ENCODE measurements at places on chromosomes 3 and 15.

GRCh38 chr3:110494093-110494490 is 577.5 kb upstream of the NECTIN3 start:
- DNase-seq = no peak

- no peak for DNase-seq
Observed at GRCh38 chr3:156433138-156433537, 121.8 kb downstream of the SSR3 start.

DNA sequence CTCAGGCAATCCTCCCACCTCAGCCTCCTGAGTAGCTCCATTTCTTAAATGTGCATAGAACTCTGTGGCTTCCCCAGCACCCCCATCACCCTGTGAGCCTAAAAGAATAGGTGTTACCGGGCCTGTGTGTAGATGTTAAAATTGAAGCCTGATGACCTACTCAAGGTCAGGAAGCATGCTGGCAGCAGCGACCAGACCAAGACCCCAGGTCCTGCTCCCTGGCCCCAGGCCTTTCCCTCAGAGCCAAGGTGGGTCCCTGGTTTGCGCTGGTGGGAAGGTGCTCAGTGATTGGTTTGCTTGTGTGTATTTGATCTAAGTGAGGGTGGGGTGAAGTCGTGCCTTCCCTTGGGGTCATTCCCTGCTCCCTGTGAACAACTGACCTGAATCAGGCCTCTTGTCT is 18.4 kb upstream of the CRABP1 start:
- DNase-seq = no peak

DNA sequence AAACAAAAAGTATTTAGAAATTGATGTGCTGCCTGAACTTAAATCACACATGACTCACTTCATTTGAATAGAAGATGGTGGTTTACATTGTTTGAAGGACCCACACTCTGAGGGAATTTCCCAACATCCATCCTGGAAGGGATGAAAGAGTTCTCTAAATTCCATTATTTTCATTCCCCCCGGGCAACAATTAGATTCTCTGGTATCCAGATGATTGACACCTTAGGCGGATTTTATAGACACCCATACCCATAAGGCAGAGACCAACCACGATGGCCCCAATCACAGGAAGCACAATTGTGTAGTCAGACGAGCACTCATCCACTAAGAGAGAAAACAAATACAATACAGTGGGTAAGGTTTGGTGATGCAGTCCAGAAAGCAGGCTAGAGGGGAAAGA is 24.6 kb upstream of the MCCC1 start:
- no peak for DNase-seq

DNA sequence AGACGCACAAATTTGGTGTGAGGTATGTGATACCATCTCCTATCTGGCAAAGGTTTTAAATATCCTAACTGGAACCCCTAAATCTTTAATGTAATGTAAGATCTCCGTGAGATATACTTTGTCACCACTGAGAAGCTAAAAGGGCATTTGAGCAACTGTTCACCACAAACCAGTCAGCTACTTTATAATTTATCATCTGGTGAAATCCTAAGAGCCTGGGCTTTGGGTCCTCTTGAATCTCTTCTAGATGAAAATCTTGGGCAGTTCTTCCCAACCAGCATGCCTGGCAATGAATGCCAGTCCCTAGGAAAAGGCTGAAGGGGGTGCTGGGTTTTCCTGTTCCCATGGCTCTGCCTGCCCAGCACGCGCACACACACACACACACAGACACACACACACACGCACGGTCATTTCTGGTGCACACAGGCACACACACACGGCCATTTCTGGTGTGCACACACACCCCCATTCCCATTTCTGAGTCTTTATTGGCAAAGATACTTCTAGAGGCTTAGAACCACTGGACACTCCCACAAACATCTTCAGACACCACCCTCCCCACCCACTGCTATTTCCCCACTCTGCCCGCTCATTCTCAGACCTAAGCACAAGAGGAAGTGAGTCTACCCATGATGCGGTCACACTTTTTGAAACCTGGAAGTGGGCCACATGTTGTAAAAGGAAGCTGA is 72.6 kb downstream of the MYO1E start:
- peak; percentile 27 for DNase-seq

DNA sequence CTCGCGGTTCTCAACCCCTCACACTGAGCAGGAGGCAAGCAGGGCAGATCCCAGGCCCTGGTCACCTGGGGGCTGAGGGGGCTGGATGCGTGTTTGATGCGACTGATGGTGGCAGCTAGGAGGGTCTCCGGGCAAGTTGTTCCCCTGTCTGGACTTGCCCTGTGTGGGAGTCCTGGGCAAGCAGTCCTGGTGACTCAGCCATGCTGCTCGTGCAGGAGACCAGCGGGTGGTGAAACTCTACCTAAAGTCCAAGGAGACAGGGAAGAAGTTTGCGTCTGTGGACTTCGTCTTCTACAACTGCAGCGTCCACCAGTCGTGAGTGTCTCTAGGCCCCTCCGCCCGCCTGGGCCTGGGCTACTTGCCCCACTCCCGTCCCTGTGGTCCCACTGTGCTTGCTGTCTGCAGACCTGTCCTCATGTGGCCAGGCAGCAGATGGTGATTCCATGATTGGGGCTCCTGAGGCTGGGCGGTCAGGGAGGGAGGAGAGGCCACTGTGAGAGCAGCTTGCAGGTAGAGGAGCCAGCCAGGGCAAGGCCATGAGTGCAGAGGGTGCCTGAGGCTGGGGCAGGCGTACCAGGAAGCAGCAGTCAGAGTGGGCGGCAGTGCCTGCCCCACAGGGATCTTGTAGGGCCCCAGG is 23.1 kb downstream of the PLXNA1 start:
- no peak for DNase-seq

DNA sequence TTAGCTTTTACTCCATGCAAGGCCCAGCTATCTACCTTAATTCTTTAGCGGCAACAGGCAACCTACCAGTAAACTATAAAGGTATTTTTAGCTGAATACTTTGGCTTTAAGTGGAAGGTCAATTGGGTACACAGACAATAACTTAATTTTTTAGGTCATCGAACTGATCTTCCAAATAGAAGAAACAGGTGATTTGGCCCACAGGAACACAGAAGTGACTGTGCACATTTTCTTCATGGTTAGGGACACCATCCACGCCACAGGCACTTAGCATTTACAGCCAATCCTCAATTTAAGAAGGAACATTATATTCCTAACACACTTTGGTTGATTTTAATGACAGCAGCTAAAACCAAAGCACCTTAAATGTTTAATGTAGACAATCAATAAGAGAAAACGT is 1.9 kb downstream of the ARPP19 start:
- DNase-seq = no peak

- DNase-seq = no peak
Observed at GRCh38 chr15:60616628-60617027, 137.7 kb upstream of the ICE2 start.

- no peak for DNase-seq
Observed at GRCh38 chr15:58224068-58224467, 85.9 kb downstream of the AQP9 start.

- DNase-seq = no peak
Observed at GRCh38 chr3:110620118-110620517, 451.5 kb upstream of the NECTIN3 start.

All from stimulated activated CD4-positive, alpha-beta T cell treated with anti-CD3 and anti-CD28 coated beads, Interleukin-4, amount 100 ng/mL, for 4 hours (primary cell).